ENCODE measurements at places on chromosomes 3 and 15. TPM values are rescaled to one million over a fixed set of nuclear protein-coding genes. Genes with fewer than 3 reads are reported as not detected.

PLA2G4F gene
- total RNA-seq = 63.2 TPM

GOLGA8Q gene
- total RNA-seq = 0.52 TPM

TBCCD1 gene
- 11.6 TPM for total RNA-seq

- no peak for DNase-seq
These were observed 21.3 kb upstream of the SEC62 start for GRCh38 chr3:169945313-169945712.

GRCh38 chr15:31036783-31037182 lies 45.4 kb upstream of the MTMR10 start:
- DNase-seq = no peak

- peak; percentile 48 for DNase-seq
These were observed 31.7 kb downstream of the PLSCR4 start for GRCh38 chr3:146218880-146219866.

DNA sequence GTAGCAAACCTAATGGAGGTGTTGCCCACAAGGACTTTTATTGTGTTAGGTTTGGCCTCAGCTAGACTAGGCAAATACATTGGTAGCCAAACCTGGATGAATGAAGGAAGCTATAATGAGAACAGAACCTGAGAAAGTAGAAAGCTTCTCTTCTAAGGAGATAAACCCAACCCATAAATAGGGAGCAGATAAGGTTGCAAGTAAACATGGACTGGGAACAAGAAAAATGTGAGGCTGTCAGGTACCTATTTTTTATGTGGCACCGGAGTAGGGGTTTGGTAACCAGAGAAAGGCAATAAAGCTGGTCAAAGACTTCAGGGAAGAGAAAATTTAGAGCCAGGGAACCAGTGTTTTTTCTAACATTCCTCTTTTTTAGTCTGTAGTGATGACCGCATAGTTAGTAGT lies 25.0 kb downstream of the ZNF654 start:
- no peak for DNase-seq

- no peak for DNase-seq
These were observed 54.6 kb downstream of the TM4SF4 start for GRCh38 chr3:149529099-149529498.

GRCh38 chr15:66474135-66474534 lies 23.4 kb downstream of the SNAPC5 start:
- no peak for DNase-seq

GRCh38 chr3:59277816-59278215 lies 228.0 kb upstream of the CFAP20DC start:
- DNase-seq = peak; percentile 24

GRCh38 chr3:196541684-196542445 lies 26.5 kb downstream of the WDR53 start:
- DNase-seq = no peak
